GM23338 (cell line): ENCODE measurements at places on chromosomes 6 and 20. TPM values are rescaled to one million over a fixed set of nuclear protein-coding genes. Genes with fewer than 3 reads are reported as not detected.

Gene DEFB124
- total RNA-seq = 0.52 TPM in 1 of 2 replicates, not detected in the other

Gene ZNF391
- 12.6 and 22.5 TPM in 2 replicates for total RNA-seq

Gene NMBR
- not detected in 2 replicates for total RNA-seq

Gene SUMO4
- 0.74 and 1.9 TPM in 2 replicates for total RNA-seq

Gene PBOV1
- total RNA-seq = not detected in 2 replicates

Gene FOXC1
- total RNA-seq = 0.10 and 0.27 TPM in 2 replicates

Gene ARHGAP18
- total RNA-seq = 4.0 and 5.0 TPM in 2 replicates

GRCh38 chr20:745683-746301 is 22.5 kb downstream of the SLC52A3 start:
- DNase-seq = no peak

DNA sequence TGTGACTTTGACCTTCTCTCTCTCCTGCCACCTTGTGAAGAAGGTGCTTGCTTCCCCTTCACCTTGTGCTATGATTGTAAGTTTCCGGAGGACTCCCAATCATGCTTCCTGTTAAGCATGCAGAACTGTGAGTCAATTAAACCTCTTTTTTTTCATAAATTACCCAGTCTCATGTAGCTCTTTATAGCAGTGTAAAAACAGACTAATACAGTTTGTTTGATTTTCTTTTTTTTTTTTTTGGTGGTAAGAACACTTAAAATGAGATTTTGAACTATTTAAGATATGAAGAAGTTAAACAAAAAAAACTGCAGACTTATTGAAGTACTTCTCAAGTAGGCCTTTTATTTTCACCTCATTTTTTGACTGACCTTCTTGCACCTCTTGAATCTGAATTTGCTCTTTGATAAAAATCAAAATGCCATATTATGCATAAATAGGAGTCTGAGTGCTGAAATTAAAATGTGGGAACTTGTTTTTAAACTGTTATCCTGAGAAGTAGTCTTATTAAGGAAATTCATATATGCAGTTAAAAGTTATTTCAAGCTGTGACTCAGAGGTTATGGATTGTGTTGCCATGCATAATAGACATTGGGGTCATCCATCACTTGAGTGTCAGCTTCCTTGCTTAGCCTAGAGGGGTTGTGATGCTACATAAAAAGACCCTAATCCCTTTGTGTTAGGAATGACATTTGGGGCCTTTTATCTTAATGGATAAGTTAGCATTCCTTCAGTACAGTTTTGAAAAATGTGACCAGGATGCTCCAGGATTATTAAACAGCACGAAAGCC is 447.9 kb upstream of the FKBP1C start:
- DNase-seq = no peak

DNA sequence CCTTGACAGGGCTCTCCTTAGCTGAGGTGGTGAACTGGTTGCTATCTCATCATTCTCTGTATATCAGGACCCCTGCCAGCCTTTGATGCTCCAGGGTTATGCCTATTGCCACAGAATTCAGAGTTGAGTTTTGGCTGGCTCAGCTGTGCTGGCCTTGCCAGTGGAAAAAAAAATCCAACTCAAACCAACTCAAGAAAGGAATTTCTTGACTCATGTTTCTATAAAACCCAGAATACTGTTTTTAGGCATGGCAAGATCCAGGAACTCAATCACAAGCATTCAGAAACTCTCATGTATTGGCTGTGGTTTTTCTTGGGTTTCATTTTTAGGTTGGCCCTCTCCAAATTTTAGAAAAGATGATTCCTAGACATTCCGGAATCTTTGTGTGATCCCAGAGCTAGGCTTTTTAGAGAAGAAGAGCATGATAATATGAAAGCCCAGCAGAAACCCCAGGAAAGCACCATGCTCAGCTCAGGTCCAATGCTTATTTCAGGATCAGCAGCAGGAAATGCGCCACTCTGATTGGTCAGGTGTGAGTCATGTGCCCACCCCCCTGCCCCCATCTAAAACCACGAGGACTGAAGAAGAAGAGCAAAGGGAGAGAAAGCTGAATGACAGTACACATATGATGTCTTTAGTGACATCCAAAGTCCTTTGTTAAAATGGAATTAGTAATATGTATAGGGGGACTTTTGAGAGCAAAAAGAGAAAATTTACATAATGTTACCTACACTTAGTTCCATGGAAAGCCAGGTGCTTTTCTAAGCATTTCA is 122.9 kb downstream of the RNF144B start:
- no peak for DNase-seq

DNA sequence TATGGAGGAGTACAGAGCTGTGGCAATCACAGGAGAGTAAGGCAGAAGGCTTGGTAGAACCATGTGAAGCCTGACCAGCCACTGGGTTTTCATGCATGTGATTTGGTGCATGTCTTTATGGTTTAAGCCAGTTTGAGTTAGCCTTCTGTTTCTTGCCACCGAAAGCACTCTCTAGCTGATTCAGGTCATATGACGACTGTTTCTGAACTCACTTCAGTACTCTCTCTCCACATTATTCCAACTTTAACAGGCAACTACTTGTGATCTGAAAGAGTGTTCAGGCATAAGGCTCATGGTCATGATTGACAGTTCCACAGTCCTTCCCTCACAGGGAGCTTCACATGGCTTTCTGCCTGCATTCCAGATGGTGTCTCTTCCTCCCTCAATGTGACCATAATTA is 63.3 kb upstream of the TAB2 start:
- DNase-seq = no peak

- DNase-seq = peak; percentile 61
These were observed 2.9 kb upstream of the TMEM74B start for GRCh38 chr20:1187605-1188171.

- DNase-seq = no peak
These were observed 174.9 kb upstream of the PRND start for GRCh38 chr20:4546786-4547185.

DNA sequence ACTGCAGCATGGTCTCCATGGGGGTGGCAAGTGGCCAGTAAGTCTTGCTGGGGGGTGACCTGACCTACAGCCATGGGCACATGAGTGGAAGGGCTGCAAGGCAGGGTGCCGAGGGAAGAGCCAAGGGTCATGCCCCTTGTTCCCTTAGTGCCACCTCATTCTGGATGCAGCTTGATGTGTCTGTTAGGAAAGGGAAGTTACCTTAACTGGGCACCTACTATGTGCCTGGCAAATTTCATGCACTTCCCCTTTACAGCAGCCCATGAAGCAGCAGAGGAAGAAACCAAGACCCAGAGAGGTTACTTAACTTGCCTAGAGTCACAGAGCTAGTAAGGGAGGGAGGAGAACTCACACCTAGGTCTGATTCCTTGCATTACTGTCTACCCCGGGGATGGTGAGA is 174.0 kb downstream of the MRPL14 start:
- no peak for DNase-seq

GRCh38 chr20:15882553-15882952 is 690.7 kb downstream of the KIF16B start:
- no peak for DNase-seq

DNA sequence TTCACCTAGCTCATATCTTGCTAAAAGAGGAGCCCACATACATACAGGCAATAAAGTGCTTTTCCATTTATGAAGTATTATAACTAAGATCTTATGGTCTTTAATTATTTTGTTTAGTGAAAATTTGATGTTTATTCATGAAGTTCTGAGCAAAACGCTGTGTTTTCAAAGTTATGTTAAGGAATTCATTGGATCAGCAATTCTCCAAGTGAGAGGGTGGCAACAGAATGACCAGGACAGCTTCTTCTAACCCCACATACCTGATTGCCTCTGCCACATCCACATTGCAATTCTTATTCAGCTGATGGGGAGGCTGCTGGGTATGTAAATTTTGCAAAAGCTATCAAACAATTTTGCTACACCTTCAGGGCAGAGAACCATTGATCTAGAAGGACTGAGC is 116.8 kb downstream of the OGFRL1 start:
- no peak for DNase-seq

GRCh38 chr6:144411531-144412165 is 126.5 kb downstream of the UTRN start:
- DNase-seq = no peak

GRCh38 chr6:170067923-170068360 is 222.9 kb downstream of the DLL1 start:
- no peak for DNase-seq

- DNase-seq = no peak
These were observed 67.6 kb downstream of the B4GALT5 start for GRCh38 chr20:49646126-49646525.

GRCh38 chr6:121809211-121809610 is 373.8 kb downstream of the GJA1 start:
- no peak for DNase-seq

DNA sequence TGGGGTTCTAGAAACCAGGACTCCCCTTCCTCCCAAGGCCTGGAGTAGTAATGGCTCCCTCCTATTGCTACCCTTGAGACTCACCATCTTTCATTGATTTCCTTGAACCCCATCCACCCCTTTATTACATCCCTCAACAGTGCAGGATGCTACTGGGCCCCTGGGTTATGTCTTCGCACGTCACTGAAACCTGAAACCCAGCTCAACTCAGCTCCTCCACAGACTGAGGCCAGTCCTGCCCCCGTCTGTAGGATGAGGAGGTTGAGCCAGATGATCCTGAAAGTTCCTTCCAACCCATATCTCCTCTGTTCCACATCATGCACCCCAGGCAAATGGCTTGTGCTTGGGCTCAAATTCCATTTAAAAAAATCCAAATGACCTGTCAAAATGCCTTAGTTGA is 21.4 kb downstream of the CPNE5 start:
- no peak for DNase-seq

- peak; percentile 10 for DNase-seq
These were observed 59.0 kb upstream of the RNF146 start for GRCh38 chr6:127207591-127208120.

DNA sequence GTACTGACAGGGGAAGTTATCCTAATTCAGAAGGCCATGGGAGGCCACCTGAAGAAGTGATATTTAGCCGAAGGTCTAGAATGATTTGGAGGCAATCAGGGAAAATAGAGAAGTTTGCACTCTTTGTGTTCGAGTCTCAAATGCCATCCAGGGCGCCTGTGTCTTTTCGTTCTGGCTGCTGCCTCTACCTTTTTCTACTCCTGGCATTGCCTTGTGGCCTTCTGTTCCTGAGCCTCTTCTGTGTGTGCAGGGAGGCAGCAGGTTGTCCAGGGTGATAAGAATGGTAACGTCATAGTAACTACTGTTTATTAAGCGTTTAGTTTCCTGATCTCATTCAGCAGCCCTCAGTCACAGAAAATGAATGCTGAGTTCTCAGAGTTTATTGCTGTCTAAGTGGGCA is 252.1 kb downstream of the FARS2 start:
- DNase-seq = no peak

GRCh38 chr20:8346700-8347270 is 214.7 kb downstream of the PLCB1 start:
- DNase-seq = no peak

DNA sequence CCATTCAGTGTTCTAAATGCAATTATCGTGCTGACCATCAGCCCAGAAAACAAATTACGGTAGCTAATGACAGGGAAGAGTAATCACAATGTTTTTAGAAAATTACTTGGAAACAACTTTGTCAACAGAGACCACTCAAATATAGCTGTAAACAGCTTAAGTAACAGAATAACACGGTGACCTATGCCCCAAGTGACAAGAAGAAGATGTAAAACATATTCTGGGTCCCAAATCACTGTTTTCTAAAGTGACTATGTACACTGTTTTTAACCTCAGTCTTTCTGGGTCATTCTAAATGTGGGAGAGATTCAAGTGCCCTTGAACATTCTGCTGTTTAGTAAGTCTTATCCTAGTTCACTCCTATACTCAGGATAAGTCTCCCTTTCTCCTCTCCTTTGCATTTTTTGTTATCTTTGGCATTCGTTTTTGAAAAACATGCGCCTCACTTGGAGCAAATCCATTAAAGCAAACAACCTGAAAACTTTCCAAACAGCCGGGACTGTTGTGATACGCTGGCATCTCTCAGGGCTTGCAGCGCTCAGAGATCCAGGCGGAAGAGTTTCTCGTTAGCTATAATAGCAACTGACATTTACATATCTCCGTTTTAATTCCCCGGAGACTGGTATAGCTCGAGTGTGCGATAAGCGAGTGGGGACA is 114.5 kb upstream of the SOX4 start:
- no peak for DNase-seq

GRCh38 chr20:44079291-44079690 is 107.7 kb downstream of the JPH2 start:
- no peak for DNase-seq

- peak; percentile 9 for DNase-seq
These were observed 293.6 kb upstream of the PRND start for GRCh38 chr20:4427940-4428586.

DNA sequence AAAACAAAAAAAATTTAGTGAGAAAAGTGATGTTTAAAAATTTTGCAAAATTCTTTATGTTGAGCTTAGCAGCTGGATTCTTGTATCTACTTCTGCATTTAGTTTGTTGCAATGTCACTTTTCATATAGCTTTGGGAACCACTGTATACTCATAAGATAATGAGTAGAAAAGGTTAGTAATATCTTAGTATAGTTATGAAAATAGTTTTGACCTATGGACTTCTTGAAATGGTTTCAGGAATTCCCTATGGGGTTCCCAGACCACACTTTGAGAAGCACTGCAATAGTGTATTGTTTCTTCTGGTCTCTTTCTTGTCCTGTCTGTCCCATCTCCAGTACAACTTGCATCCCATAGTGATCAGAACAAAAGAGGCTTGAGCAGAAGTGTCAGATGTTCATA is 29.4 kb downstream of the PPP1R16B start:
- no peak for DNase-seq

DNA sequence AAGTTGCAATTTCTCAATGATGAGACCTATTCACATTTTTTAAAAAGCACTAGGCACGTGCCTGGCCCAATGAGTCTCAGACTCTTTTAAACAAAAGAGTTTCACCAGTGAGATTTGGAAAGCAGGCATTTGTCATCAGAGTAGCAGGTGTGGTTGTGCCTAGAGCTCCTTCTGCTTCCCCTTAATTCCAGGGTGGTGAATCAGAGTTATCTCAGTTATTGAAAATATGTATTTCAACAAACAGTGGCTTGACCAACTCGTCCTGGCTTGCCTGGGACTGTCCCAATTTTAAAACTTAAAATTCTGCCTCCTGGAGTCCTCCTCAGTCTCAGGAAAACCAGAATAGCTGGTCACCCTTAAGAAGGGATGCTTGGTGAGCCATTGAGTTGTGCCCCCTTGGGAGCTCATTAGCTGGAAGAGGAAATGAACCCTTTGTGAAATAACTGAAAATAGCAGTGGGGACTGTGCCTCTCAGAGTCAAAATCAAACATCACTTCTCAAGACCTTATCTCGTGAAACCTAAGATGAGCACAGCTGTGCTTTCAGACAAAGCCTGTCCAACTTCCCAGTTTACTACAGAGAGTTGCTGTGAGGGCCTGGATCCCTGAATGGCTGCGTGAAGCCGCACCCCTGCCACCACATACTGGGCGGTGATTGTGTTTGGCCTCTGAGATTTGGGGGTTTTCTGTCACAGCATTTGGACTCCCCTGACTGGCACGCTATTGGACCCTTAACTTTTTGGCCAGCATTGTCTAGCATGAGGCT is 116.3 kb downstream of the ANKRD60 start:
- DNase-seq = no peak
